ENCODE measurements at places on chromosomes 5 and 9.
A peak's percentile ranks its signal among the peaks of the same experiment; 100 is the strongest.

GRCh38 chr5:177610770-177611445 is 11.0 kb downstream of the B4GALT7 start:
- DNase-seq, result no peak

DNA sequence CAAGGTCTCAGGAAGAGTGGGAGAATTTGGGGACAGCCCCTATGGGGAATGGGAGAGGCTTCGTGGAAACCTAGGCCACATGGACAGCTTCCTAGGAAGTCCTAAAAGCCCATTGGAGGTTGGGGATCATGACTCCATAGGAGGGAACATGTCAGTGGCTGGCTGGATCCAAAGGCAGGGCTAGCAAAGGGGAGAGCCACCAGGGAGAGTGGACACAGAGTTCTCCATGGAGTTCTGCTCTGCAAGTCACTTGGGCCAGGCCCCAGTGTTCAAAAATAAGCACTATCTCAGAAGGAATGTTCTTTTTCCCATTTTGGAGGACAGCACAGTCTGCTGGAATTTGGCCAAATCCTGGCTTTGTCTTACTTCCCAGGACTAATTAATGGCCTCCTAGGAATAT is 140.6 kb upstream of the RAD23B start:
- DNase-seq, result no peak

- DNase-seq, result no peak
Measured at GRCh38 chr9:83432104-83432627, 106.0 kb downstream of the FRMD3 start.

DNA sequence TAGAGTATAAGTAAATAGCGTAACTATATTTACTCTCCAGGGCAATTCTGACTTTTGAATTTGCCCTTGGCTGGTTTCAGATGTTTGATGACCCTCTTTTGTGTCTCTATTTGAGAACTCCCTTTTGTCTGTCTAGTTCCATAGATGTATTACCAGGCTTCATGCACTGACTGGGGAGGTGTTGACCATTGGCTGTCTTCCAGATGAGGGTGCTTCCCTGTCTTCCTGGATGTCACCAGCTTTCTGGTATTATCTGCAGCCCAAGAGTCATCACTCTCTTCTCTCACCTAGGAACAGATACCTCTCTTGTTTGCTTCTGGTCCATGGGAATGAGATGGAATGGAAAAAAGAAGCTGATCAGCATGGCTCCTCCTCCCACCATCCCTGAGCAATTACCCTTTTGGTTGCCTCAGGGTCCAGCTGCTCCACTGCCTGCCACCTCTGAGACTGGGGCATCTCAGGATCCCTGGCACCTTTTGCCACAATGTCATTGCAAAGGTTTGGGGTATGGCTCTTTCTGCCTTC is 58.7 kb upstream of the TMED7 start:
- no peak for DNase-seq

GRCh38 chr5:139193928-139194327 is 4.2 kb downstream of the SIL1 start:
- no peak for DNase-seq

DNA sequence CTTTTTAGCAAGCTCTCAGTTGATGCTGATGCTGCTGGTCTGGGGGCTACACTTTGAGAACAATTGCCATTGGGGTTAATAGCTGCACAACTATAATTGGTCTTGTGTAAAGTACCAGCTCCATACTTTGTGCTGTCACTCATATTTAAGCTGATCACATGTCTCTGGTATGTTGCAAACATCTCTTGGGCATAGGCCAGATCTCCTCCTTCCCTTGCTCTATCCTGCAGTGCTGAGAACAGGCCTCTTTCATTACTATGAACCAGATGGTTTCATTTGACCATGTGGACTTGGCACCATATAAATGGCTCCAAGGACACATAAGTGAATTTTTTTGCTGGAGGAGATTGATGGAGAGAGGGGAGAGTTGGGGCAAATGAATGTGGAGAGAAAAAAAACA is 48.4 kb downstream of the DMRT2 start:
- no peak for DNase-seq

GRCh38 chr9:13970018-13970417 is 343.9 kb downstream of the NFIB start:
- DNase-seq, result no peak

- no peak for DNase-seq
Measured at GRCh38 chr5:169631360-169631759, 5.7 kb upstream of the DOCK2 start.

- no peak for DNase-seq
Measured at GRCh38 chr5:142872795-142873194, 102.6 kb downstream of the ARHGAP26 start.

DNA sequence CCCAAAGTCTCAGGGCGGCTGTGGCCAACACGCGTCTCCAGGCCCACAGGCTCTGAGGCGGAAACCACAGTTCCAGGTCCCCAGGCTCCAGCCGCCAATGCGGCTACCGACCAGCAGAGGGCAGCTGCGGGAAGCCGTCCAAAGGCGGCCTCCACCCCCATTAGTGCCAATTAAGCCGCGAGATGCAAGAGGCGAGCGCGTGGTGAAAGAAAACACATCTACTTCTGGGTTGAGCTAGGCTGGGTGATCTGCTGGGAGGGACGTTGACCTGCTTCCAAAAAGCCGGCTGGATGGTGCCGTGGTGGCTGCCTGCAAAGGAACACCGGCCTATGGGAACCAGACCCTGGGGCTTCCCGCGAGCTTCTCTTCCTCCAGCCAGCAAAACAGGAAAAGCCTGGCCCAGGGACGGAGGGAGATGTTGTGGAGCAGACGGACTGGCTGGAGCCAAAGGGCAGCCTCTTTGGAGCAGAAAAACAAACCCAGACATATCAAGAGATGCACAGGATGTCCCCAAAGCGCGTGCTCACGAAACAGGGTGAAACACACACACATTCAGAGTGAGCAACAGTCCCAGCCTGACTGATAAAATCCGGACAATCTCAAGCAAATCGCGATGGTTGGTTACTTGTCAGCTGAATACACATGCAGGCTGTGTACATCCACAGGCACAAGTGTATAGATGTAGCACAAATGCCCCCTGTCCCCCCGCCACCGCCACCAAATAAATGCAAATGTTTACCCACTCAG is 187.1 kb upstream of the BRINP1 start:
- DNase-seq, result peak; percentile 22

- no peak for DNase-seq
Measured at GRCh38 chr9:130453487-130453886, 8.7 kb downstream of the ASS1 start.

- no peak for DNase-seq
Measured at GRCh38 chr9:114798780-114799427, 6.9 kb downstream of the TNFSF15 start.

- DNase-seq, result no peak
Measured at GRCh38 chr9:4663956-4664355, 1.9 kb downstream of the PLPP6 start.

DNA sequence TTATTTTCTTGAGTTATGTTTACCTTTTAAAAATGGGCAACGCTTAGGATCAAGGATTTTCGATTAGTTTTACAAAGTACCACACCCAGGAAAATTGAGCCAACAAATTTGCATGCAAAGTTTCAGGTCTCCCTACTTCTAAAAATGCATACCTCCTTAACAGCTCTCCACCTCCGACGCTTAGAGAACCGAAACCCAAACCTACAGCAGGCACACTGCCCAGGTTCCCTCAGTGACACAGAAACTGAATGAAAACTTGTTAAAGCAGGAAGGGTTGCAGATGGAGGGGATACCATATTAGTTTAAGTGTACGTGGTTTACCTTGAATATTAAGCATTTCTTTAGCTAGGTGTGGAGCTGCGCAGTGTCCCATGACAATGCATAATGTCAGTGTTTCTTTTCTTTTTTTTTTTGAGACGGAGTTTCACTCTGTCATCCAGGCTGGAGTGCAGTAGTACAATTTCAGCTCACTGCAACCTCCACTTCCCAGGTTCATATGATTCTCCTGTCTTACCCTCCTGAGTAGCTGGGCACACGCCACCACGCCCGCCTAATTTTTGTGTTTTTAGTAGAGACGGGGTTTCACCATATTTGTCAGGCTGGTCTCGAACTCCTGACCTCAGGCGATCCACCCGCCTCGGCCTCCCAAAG is 1.6 kb upstream of the SUB1 start:
- no peak for DNase-seq

DNA sequence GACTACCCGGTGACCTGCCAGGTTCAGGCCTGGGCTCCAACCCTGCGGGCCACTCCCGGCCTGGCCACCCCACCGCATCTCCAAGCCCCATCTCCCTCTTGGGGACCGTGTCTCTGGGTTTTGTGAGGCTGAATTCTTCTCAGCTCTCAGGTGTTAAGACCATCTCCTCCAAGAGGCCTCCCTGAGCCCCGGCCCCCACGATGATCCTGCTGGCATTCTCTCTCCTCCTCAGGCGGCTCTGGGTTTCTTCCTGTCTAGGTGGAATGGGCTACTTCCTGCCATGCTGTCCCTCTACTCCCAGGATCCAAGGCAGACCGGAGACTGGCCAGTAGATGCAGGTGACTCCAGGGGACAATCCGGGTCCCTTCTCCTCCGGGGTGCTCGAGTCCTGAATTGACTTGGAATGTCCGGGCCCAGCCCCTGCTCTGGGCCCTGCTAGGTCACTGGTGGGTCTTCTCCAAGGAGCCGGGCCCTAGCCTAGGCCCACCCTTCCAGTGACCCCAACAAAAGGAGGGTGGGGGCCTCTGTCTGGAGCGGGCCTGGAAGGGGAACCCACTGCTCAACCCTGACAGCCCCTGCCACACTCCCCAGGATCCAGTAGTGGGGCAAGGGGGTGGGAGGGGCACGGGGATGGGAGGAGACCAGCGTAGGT is 219.8 kb downstream of the C9orf50 start:
- no peak for DNase-seq

DNA sequence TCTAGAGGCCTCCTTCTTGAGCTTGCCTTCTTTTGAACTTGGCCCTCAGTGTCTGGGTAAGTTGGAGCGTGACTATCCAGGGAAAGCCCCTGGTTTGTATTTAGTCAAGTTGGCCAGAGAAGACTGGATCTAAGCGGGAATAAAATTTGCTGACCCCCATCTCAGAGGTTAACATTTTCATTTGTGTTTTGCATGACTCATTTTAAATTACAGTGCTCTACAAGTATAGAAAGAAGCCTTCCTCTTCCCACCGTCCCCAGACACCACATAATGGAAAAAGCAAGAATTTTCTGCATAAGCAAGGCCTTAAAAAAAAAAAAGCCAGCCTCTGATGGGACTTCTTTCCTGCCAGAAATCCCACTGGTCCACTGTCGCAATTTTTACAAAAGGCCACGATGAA is 27.2 kb downstream of the PIK3R1 start:
- no peak for DNase-seq

DNA sequence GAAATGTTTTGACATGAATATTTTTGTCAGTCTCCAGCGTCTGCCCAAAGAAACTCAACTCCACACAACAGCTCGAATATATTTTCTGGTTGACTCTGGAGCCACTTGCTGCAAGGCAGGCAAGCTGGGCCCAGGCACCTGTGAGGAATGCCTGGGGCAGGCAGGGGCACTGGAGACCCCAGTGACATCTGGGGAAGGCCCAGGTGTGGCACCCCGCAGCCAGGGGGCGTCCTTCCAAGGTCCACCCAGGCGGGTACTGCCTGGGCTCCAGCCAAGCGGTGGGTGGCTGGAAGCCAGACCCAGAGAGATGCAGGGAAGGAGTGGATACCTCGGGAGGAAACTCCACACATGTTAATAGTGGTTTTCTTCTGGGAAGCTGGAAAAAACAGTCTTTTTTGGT is 125.9 kb downstream of the PHF2 start:
- DNase-seq, result no peak

- no peak for DNase-seq
Measured at GRCh38 chr5:93055561-93055960, 525.5 kb downstream of the NR2F1-AS1 start.

GRCh38 chr5:178580271-178580955 is 9.8 kb downstream of the COL23A1 start:
- DNase-seq, result no peak

DNA sequence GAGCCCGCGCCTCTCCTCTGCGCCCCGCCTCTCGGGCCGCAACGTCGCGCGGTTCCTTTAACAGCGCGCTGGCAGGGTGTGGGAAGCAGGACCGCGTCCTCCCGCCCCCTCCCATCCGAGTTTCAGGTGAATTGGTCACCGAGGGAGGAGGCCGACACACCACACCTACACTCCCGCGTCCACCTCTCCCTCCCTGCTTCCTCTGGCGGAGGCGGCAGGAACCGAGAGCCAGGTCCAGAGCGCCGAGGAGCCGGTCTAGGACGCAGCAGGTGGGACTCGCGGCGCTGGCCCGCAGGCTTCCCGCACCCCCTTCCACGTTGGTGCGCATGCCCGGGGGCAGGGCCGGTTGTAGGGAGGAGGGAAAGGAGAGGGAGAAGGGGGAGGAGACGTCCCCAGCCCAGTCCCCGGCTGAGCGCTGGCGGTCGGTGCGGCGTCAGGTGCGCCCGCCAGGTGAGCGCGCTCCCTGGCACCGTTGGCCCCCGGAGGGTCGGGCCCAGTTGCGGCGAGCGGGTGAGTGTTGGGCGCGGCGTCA is at the start of gene OCLN:
Gene OCLN, plus strand, starts transcription at position 400 of the 532 bp plus-strand sequence. CDS start 11,455 bp downstream, outside the sequence.
- no peak for DNase-seq

DNA sequence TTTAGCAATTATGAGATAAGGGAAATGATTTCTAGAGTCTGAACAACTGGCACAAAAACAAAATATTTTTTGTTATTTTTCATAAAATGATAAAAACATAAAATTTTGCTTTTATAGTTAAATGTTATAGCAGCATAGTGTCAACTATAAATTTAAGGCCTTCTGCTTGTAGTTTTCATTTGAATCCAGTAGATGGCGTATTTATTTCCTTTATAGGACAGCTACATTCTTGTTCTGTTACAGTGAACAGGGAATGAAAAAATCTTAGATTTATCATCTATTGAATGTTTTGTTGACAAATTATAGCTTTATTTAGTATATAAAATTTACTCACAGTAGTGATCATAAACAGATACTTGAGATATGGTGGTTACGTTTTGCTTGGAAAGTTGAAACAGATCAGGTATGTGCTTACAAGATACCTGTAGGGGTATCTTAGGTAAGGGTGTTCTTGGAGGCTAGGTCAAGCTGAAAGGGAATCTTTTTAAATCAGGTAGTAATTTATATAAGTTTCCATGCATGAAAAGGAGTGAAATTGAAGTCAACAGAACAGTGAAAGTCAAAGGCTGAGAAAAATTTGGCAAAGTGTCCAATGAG is 239.3 kb upstream of the GRIN3A start:
- peak; percentile 42 for DNase-seq

DNA sequence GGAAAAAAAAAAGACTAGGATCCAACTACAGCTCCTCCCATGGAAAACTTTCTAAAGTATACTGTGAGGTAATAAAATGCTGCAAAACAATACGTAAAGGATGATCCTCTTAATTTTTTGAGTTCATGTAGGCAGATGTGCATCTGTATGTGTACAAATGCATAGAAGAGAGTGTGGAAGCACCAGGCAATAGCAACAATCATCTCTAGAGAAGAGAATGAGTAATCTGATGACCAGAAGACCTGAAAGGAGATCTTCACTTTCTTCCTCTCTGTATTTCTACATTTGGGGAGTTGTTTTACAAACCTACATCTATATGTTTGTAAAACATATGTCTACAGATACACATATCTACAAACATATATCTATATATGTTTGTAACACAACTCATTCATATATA is 29.3 kb upstream of the SPDL1 start:
- DNase-seq, result no peak

DNA sequence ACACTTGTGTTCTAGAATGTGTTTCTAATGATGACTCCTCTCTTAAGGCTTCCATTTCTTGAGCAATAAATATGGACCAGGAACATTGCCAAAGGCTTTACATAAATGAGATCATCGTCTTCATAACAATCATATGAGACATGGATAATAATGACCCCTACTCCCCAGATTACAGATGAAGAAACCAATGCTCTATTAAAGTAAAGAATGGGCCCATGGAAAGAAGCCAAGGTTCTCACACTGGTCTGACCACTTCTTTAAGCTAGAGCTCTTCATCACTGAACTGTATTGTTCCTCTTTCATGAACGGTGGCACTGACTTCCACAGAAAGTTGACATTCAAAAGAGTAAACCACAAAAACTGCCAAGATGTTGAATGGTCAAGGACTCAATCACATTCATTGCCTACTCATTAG is 65.3 kb downstream of the MARCHF3 start:
- DNase-seq, result no peak
